ENCODE measurements at places on chromosomes 16 and 17.
A peak's percentile ranks its signal among the peaks of the same experiment; 100 is the strongest.

DNA sequence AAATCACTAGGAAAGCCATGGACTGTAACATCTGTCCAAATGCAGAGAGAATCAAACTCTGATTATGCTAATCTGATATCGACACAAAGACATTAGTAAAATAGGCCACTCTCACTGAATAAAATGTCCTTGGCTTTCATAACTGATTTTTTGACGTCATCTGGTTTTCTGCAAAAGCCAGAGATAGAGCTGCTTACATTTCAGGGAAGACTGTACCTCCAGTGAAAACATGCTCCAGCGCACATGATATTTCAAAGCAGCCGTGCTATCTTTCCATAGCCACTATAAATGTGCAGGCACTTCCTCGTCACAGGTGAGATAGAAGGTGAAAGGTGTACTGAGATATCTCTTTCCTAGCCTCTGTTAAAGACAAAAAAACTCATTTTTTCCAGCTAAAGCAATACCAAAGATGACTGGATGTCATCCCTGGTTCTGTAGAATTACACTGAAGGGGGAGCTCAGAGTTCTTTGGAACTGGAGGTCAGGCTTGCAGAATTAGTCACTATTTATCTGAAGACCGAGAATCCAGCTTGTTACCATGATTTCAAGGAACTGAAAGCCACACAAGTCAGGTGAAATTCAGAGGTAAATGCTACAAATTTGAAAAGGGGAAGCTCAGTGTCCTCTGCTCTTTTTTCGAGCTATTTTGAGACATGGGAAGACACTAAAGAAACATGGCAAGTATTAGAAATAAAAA, 249.5 kb downstream of the CA10 start:
- DNase-seq = no peak

DNA sequence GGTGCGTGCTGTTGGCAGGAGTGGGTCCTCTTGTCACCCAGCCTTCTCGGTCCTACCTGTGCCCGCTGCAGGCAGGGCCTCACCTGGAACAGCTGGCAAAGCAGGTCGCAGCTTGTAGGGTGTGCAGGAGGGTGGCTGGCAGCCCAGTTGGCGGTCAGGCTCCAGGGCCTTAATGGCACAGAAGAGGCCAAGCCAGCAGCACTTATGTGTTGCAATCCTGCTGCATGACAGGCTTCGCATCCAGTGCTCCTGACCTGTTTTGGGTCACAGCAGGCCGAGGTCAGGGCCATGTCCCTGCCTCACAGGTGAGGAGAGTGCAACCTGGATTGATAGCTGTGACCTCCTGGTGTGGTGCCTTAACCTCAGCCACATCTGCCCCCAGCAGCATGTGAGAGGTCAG, 31.9 kb downstream of the ZC3H18 start:
- no peak for DNase-seq

DNA sequence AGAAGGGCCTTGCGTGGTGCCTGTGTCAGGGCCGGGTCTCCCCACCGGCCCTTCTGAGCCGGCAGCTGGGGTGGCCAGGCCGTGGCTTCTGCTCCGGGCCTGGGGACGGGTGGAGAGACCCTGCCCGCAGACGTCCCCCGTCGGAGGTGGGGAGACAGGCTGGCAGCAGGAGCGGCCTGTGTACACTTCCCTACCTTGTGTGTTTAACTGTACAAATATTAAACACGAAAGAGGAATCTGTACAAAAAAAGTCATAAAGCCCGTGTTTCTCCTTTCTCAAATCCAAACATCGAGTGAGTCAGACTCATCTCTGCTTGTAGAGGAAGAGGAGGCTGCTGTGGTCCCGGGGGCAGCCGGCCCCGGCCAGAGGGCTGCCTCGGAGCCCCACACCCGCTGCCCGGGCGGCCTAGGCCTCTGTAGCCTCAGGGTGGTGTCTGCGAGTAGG, 2.0 kb downstream of the CACNA1H start:
- peak; percentile 33 for DNase-seq

DNA sequence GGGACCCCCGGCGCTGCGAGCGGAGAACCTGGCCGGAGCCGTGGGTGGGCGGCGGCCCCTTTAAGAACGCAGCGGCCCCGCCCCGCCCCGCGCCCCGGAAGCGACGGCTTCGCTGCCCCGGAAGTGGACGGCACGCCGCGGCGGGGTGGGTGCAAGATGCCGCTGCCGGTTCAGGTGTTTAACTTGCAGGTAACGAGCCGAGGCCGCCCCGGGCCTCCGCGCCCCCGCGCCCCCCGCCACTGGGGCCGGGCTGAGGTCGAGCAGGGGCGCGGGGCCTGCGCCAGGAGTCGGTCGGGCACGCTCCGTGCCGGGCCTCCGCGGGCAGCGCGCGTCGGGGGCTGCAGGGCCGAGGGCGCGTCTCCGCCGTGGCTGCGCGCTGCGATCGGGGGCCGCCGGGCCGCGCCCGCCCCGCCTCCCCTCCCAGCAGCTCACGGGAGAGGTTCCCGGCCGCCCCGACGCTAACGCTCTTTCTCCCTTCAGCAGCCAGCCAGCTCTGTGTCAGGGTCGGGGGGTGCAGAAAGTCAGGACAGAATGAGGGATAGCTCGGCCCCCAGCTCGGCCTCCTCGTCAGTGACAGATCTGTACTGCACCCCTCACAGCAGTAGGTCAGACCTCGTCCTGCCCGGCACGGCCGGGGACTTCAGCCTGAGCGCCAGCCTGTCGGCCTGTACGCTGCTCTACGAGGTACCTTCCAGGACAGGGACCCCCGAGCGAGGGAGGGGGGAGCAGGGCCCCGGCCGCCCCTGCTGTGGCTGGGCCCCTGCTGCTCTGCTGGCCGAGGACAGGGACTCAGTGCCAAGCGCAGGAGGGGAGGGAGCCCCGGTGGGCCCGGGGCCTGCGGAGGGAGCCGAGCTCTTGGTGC, at the start of the genes GPS1 and RFNG:
GPS1 (plus strand) TSS at position 123 of the 862 bp plus-strand sequence; CDS start at position 157, 34 bp downstream.
RFNG (minus strand) TSS at position 36 of the 862 bp plus-strand sequence. CDS start 45 bp downstream, outside the sequence.
- peak; percentile 41 for DNase-seq

Data from cardiac fibroblast (primary cell).